ENCODE measurements at places on chromosomes 1 and 21.

DNA sequence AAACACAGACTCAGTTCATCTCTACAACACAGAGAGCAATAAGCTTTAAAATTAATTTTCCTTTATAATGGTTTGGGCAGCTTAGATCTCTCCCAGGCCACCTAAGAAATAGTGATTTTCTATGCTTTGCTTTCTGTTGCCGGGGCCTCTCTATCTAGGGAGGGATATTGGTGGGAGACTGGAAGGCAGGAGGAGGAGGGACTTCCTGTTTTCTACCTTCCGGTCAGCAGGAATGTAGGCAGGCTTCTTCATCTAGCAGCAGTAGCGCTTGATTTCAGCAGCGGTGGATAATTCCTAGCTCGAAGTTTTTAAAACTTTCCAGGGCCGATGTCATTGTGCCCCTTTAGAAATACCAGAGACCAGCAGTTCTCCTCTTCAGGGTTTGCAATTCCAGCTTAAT lies 5.1 kb upstream of the DESI2 start:
- no peak for DNase-seq

- DNase-seq, result no peak
Measured at GRCh38 chr1:211420845-211421454, 71.0 kb downstream of the RD3 start.

DNA sequence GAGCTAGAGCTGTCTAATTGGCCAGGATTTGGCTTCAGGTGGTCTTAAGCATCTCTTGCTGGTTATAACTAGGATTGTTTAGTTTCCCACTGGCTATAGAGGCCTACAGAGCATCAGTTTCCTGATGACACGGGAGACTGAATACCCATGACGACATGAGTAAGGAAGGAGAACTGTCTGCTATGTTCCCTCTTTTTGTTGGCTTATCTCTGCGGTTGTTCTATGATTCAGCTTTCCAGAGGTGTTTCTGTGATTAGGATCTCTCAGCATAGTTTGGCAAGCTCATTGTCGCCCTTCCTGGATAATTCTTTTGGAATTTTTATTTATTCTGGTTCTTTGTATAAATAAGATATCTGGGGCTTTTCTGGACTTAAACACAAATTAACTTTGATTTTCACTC lies 163.4 kb downstream of the OLFM3 start:
- DNase-seq, result no peak

DNA sequence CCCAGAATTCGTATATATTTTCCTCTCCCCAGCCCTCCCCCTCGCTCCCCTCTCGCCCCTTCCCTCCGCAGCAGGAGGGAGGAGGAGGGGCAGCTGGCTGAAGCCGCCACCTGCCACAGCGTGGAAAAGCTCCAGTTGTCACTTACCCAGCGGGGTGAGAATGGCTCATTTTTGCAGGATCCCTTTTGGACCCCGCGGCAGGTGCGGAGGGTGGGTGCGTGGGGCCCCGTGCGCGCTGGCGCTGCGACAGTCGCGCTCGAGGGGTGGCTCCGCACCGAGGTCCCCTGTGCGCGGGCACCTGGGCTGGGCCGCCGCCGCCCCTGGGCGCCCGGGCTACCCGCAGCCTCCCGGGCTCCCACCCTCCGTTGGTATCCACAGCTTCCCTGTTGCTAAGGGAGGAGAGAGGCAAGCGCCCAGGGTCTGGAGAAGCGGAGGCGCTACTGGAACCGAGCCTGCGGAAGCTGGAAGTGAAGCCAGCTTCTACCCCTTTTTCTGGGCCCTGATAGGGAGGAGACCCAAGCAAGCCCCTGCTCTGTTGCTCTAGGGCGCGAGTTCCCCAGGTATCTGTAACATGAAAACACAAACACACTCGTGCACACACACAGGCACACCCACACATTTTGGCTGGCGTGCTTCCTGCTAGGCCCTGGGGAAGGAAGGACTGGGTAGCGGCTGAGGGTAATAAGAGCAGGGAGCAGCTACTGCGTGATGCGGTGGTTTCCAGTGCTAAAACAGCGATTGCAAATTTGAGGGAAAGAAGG lies at the start of gene ERICH3:
Gene ERICH3 (minus strand): TSS at position 442 of the 761 bp plus-strand sequence. CDS start 273 bp downstream, at position 169.
- DNase-seq, result peak; percentile 12

DNA sequence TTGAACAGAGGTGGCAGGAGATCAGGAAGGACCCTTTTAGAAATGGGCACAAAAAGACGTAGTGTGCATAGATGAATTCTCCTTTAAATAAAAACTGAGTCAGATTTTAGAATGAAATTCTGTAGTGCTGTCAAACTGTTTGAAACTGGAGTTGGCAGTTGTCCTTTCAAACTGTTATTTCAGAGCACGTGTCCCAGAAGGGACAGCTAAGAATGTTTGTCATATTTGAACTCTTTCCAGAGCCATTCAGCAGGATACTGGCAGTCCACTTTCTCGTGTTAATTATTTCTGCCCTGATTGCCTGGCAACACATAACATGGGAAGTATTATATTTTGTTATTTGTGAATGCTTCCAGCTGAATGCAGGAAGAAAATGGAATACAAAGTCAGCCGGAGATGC lies 212.3 kb upstream of the DPYD start:
- DNase-seq, result no peak

GRCh38 chr1:16605532-16606505 lies 7.5 kb downstream of the NBPF1 start:
- DNase-seq, result no peak

DNA sequence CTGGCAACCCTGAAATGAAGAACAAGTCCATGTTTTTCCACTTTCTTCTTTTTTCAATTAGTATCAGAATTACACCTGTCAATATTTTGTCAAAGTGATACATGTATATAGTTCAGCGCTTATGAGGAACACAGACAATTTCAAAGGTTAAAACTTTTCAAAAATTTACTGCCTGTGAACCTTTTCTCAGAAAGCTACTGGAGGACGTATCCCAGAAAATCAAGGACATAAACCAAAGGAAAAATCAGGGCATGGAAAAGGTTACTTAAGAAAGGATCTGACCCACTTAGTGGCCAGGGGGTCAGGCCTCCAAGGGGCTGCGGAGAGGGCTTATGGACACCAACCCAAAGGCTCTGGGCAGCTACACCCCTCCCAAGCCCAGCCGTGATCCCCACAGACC lies 81.1 kb upstream of the ACTRT2 start:
- no peak for DNase-seq

DNA sequence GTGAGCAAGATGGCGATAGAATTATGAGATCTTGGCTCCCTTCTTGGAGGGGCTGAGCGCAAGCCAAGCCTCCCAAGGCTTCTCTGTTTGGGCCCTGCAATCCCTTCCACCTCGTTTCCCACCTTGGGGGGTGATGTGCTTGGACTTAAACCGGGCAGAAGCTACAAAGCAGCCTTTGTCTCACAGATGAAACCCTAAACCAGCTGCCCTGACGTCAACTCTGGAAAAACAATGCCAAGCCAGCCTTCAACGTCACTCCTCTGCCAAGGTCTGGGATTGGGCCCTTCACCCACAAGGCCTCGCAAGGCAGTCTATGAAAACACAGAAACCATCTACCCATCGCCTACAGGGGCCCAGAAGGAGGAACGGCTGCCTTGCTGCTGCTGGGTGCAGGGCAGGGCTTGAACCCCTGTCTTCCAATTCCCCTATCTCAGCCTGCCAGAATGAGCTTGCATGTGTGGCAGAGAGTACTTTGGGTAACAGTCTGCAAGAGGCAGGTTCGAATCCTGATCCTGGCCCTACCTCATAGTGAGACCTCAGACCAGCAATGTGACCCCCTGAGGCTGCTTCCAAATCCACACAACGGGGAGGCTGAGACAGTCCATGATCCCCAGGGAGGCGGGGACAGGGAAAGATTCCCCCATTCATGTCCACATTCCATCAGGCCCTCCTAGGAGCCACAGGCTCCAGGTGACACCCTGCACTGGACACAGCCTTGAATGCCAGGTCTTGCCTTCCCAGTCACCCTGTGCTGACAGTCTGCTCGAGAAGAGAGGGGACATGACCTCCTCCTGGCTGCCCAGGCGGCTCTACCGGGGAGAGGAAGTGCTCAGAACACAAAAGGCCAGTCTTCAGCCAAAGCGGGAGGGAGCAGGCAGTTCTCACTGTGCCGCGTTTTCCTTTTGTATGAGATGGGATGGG lies 15.0 kb downstream of the IFFO2 start:
- no peak for DNase-seq

GRCh38 chr1:201476670-201477344 lies 7.8 kb upstream of the PHLDA3 start:
- DNase-seq, result peak; percentile 66

GRCh38 chr1:232248276-232248820 lies 381.6 kb downstream of the SIPA1L2 start:
- no peak for DNase-seq

All from inflammatory macrophage (primary cell).